ENCODE measurements at places on chromosomes 11 and 22.
A peak's percentile ranks its signal among the peaks of the same experiment; 100 is the strongest.

DNA sequence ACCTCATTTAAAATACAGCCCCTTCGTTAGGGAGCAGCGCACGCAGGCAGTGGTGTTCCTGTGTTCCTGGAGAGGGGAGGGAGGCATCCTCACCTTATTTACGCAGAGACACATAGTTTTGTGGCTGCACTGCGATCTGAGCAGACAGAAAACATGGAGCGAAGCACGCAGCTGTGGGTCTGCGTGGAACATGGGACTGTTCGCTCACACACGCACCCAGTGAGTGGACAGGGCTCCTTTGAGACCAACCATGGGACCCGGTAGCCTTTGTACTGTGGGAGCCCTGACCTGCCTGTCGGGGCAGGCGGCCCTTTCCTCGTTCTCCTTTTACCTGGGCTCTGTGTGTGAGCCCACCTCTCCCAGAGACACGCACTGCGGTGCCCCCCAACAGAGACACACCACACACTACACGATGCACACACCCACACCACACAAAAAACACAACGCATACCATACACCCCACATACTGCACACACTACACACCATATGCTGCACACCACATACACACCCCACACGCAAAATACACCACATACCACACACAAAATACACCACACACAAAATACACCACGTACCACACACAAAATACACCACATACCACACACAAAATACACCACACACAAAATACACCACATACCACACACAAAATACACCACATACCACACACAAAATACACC lies 1245.7 kb downstream of the BRD1 start:
- DNase-seq: no peak

DNA sequence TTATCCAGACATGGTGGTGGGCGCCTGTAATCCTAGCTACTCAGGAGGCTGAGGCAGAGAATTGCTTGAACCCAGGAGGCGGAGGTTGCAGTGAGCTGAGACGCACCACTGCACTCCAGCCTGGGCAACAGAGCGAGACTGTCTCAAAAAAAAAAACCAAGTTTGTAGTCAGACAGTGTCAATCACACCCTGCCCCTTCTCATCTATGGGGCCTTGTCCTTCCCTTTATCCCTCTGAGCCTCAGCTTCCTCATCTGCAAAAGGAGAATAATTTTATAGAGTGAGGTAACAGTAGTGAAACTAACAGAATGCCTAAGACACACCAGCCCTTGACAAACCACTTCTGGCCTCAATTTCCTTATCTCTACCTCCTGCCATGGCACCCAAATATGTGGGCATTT lies 10.7 kb downstream of the BCL9L start:
- no peak for DNase-seq

GRCh38 chr11:721247-721740 lies 15.3 kb downstream of the EPS8L2 start:
- DNase-seq: no peak

DNA sequence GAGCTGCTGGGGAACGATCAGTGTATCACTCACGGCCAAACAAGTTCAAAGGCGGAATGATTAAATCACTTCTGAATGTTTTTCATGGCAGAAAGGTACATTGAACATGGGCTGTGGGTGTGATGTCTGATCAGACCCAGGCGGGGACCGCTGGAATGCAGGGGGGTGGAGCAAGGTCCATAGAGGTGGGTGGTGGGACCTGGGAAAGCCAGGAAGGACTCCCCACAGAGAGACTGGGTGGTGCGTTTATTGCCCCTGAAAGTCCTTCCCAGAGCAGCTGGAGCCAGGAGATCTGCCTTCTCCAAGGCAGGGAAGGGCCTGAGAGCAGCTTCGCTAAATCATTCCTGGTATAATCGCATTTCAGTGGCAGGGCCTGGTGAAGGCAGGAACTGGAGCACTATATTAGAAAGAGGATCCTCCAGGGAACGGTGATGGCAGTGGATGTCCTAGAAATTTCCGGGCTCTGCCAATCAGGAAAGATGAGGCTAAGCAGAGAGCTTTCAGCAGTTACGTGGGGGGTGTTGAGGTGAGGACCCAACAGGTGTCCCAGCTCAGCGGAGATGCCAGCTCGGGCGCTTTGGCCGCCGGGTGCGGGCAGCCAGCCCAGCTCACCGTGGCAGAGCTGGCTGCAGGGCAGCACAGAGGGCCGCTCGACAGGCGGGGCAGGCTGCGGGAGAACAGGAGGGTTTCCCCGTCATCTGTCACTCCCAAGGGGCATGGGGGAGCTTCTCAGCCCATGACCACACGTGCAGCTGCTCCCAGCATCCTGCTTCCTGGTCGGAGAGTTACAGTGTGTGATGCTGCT lies 271.7 kb downstream of the CTTN start:
- DNase-seq: no peak

- DNase-seq: peak; percentile 66
Observed at GRCh38 chr22:37193629-37194191, 5.7 kb upstream of the C1QTNF6 start.

- no peak for DNase-seq
Observed at GRCh38 chr11:116582571-116582970, 190.2 kb downstream of the BUD13 start.

GRCh38 chr11:14323118-14323676 lies 35.8 kb downstream of the RRAS2 start:
- no peak for DNase-seq

DNA sequence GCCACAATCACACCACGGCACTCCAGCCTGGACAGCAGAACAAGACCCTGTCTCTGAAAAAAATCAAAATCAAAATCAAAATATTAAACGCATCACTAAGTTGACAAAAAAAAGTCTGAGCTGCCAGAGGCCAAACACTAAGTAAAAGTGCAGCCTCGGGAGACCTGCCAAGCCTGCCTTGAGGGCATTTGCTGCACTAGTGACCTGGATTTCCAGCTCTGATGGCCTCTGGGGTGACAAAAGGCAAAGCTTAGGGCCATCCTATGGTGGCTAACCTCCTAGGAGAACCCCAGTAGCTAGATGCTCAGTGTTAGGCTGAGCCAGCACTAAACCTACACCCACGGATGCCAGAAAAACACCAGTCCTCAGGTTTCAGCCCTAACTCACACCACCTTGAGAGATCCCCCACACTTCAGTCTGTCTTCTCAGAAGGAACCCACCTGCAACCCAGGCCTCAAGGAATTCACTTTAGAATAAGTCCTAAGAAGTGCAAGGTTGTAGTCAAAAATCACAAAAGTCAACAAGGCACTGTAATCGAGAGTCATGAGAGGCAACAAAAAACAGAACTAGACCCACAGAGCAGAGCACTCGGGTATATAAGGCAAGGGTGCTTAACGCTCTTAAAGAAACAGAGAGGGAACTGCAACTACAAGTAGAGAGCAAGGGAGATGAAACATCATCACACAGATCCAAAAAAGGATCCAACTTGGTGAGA lies 28.6 kb downstream of the GNB1L start:
- DNase-seq: no peak

DNA sequence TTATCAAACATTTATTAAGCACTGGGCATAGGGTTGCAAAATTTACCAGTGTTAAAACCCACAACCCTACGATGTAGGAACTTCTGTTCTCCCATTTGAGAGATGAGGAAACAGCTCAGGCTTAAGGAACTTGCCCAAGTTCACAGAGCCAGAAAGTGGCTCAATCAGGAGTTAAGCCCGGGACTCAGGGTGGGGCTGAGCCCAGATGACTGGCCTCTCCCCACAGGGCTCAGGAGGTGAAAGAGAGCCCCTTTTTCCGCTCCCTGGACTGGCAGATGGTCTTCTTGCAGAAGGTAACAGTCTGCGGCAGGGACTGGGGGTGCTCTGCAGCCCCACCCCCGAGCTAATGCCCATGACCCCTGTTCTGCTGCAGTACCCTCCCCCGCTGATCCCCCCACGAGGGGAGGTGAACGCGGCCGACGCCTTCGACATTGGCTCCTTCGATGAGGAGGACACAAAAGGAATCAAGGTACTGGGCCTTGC lies 5.6 kb upstream of the ANKRD13D start:
- no peak for DNase-seq

DNA sequence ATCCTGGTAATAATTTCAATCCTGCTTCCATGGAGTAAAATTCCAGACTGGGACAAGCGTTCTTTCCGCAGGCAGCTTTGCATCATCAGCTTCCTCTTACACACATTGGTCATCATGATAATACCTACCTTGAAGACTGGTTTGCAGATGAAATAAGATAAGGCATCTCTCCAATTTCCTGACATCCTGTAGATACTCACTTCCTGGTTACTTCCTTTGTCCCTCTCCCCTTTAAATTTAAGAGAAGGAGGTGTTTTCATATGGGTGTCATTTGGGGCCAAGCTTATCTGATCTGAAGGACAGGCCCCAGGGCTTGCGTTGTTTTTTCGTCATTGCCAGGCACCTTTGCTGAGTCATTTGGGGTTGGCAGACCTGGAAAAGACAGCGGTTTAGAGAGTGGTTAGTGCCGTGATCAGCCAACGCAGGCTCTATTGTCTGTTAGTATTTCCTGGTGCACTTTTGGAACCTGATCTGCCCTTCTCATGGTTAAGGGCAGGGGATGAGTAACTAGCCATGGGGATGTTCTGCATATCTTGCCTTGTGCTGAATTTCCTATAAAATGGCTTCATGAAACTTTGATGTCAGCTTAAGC lies 24.1 kb downstream of the GRAMD1B start:
- peak; percentile 60 for DNase-seq

- DNase-seq: no peak
Observed at GRCh38 chr11:8717876-8718753, 35.5 kb downstream of the RPL27A start.

GRCh38 chr11:126702165-126702720 lies 298.3 kb downstream of the KIRREL3 start:
- DNase-seq: no peak

DNA sequence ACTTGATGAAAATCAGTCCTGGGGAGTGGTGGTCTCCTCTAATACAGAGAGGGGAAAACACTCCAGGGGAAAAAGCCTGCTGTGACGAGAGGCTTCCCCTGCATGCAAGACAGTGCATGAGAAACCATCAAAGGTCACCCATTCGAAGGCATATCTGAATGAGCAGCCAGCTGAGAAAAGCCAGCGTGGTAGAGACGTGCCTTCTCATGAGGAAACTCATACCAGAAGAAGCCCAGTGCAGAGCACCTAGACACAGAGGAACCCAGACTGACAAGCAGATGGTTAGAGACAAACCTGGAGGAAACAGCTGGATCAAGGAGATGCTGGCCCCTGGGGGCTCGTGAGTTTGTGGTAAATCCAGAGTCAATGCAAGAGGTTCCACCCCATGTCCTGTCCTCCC lies 534.8 kb downstream of the BRD1 start:
- no peak for DNase-seq

DNA sequence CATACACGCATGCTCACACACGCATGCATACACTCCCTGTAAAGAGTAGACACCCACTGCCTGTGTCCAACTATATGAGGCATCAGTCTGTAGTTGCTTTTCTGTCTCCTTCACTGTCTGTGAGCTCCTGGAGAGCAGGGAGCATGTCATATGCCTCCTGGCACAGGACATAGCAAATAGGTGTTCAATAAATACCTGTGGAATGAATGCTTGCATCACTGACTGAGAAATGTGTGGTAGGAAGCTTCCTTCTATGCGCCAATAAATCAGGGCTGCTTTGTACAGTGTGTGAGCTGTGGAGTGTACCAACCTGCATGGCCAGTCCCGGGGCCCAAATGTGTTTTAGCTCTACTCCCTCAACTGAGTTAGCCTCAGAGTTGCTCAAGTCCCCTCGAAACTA lies 37.2 kb upstream of the NAV2 start:
- DNase-seq: no peak

DNA sequence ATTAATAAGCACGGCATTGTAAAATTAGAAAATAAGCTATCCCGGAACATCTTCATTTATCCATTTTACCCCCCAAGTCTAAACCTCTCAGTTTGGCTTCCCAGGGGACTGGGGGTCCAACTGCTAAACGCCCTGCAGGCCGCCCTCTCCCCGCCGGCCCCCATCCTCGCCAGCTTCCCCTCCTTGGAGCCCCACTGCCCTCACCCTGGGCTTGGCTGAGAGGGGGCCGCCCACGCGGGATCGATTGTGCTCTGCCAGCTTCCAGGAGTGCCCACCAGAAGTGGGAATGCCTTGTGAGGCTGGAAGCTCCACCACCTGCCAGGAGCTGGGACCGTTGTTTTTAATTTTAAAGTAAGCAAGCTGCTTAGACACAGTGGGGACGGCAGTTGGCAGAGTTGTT lies 353.5 kb downstream of the TBC1D22A start:
- DNase-seq: no peak

Data from CD4-positive, alpha-beta T cell treated with Interleukin-10 for 1 hour (primary cell).